Stimulated activated CD8-positive, alpha-beta memory T cell treated with anti-CD3 and anti-CD28 coated beads, Interleukin-7, amount 100 ng/mL, for 48 hours (primary cell): ENCODE measurements at places on chromosomes 2 and 18.

DNA sequence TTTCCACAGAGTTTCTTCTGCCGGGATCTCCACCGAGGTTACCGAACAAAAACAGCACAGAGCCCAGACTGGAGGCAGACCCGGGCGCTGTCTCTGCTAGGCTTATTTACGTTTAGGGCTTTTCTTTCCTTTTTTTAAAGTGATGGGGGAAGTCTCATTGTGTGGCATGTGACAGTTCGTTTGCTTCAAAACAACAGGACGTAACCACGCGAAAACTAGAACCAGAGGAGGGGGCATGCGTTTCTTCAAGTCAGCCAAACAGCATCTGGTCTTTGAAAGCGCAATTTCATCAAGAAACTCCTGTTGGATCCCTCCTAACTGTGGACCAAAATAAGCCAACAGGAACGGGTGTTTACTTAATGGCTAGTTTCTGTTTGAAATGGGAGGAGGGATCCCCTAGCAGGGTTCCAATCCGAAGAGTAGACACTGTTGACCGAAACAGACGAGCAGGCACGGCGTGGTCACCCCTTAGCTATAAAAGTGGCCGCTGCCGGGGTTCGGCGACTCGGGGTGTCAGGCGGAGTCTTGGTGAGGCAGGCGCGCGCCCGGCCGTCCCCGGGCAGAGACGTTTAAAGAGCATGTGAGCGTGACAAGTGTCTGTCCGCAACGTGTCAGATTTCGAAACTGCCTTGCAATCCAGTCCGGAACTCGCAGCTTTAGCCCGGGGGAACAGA is 997 bp upstream of the TGIF1 start:
- peak; percentile 80 for DNase-seq

DNA sequence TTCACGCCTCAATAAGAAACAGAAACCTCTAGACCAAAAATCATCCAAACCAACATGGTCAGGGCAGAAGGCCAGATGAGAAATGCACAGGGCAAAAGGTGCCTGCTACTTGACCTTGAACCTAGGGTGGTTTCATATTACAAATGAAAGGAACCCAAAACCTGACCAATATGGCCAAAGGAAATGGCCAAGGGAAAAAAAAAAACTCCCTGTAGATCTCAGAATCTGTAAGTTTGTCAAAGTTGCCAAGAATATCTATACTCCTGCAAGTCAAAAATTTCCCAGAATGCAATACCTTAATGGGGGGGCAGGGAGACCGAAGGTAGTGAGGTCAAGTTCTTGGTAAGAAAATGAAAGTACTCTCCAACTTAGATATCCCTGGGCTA is 47.2 kb downstream of the HIBCH start:
- no peak for DNase-seq

DNA sequence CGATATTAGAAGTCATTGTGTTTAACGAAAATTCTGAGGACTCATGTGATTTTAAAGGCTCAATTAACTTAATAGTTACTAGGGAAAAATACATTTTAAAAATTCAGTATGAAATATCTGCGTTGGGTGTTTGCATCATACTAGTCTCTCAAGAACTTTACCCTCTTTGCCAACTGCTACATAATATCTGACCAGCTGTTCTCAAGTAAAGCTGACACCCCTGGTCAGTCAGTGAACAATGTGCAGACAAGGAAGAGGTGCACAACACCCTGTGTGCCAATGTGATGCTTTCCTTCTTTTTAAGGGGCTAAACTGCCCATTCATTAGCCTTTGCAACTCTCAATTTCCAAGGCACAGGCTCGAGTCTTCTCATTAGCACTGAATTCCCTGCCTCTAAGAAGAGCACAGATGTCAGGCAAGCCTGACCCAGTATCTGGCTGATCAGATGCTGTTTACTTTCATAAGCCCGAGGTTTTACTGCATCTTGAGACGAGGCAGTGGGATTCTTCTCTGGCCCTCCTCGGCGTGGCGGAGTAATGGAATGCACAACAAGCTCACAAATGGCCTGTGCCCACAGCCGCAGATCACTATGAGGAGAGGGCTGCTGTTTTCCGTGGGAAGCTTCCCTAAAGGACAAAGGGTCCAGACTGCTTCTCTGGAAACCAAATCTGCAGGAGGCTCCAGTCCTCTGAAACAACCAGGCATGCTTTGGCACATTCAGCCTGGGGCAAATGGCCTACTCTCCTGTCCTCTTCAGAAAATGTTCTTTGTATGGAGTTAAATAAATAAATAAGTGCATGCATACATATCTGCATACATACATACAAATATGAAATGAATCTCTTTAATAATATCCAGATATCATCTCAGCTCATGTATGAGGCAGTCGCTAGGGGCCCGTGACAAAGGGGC is 240.3 kb downstream of the ZNF521 start:
- no peak for DNase-seq

DNA sequence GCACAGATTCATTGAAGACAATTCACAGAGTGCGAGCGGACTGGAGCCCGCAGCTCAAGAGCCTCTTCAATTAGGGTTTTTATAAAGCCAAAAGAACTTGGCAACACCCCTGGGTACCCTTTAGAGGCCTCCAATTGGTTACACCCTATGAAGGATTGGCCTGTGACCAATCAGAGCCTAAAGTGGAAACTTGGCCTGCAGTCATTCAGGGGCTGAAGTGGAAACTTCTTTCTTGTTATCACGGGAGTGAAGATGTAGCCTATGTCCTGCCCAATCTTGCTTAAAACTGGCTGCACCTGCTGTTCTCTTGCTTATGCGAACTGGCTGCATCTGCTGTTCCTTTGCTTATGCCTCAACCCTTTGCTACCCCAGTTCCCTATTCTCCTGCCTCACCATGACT is 1.8 kb upstream of the HJURP start:
- DNase-seq, result no peak

- DNase-seq, result no peak
Measured at GRCh38 chr2:203446071-203446481, 89.0 kb downstream of the RAPH1 start.

GRCh38 chr18:55500316-55501086 is 87.5 kb downstream of the TCF4 start:
- no peak for DNase-seq

DNA sequence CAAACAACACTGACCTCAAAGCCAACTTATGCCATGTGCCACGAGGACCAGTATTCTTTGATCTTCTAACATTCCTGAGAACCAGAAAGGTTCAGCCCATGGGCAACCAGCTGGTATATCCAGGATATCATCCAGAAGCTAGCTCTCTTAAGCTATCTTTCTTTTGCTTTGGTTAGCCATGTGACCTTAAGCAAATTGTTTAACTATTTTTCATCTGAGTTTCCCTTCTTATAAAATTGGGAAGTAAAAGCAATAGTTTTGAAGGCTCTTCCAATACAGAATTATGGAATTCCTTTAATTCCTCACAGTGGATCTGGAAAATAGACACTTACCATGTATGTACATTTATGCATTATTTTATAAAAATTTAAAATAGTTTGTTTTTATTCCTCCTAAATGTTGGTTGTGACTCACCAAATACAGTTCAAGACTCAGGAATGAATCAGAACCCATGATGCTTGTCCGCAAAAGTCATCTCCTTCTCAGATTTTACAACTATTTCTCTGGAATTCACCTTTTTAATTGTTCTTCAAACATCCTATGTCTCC is 435.7 kb downstream of the ZEB2 start:
- DNase-seq, result no peak

- no peak for DNase-seq
Measured at GRCh38 chr2:152560166-152560565, 157.1 kb downstream of the PRPF40A start.

- no peak for DNase-seq
Measured at GRCh38 chr18:73153271-73153670, 285.5 kb upstream of the NETO1 start.

DNA sequence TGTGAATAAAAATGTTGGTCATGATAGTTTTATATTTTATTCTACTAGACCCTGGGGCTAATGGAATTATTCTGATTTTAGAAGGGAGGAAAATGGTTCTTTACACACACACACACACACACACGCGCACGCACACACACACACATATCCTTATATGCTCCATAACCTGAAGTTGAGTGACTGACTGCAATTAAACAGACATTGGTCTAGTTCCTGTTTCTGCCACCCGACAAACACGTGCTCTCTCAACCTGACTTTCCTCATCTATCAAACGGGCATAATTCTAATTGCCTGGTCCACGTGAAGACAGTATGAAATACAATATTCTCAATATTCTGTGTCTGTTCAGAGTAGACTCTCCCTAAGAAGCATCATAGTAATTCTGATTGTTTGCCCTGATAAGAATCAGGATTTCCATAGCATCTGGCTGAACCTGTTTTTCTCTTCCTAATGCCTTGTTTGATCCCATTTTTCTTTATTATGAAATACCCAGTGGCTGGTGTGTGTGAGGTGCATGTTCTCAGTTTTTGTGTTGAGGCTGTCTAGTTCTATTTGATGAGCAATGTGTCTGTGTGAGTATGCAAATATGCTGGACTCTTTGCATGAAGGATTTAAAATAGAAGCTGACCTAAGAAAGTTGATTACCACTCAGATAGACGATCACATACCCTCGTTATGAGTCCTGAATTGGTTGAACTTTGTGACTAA is 51.0 kb downstream of the SETBP1 start:
- no peak for DNase-seq

GRCh38 chr2:142130111-142131009 is 456 bp downstream of the LRP1B start:
- no peak for DNase-seq

DNA sequence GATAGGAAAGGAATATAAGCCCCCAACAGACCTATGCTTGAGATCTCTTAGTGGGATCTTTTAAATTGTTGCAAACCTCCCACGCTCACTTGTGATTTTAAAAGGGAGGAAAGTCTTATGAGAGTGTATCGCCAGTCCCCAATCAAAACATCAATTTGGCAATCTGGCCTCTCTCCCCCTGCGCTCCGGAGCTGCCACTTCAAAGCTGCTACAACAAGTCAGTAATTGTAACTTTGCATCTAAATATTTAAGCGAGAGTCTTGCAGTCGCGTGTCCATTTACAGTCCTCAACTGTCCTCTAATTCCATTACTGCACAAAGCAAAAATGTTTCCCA is 8.4 kb downstream of the PAX3 start:
- DNase-seq, result no peak

- DNase-seq, result no peak
Measured at GRCh38 chr2:7429733-7430132, 512.5 kb downstream of the RNF144A start.

DNA sequence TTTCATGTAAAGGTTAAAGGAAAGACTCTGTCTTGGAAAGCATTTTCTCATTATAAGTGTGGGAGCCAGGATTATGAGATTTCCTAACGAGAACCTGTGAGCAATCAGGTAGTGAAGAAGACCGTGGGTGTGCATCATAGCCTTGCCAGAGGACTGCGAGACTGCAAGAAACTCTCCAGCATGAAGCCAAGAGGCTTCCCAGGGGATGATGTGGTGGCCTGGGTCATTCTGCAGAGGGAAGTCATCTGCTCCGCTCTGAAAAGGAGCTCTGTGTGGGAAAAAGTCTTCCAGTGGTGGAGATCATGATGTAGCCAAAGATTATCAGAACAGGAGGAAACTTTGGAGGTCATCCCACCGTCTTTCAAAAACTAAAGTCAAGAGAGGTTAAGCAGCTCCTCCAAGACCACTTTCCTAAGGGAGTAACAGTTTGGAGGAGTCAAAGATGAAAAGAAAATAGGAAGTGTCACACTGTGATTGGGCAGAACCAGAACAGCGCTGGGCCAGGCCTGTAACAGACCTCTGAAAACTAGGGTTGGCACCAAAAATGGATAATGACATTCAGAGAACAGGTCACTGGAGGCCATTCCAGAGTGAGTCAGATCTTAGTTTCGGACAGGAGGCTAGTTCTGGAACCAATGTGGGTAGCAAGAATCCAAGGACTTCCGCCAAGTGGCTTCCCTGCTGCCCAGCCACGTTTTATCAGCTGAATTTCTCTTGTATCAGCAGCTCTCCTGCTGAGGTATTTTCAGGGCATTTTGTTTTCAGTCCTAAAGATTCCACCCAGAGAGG is 113.0 kb downstream of the LRATD1 start:
- no peak for DNase-seq

- no peak for DNase-seq
Measured at GRCh38 chr18:77365667-77366066, 116.0 kb downstream of the GALR1 start.

GRCh38 chr18:79905993-79906392 is 45.5 kb downstream of the SLC66A2 start:
- DNase-seq, result no peak

DNA sequence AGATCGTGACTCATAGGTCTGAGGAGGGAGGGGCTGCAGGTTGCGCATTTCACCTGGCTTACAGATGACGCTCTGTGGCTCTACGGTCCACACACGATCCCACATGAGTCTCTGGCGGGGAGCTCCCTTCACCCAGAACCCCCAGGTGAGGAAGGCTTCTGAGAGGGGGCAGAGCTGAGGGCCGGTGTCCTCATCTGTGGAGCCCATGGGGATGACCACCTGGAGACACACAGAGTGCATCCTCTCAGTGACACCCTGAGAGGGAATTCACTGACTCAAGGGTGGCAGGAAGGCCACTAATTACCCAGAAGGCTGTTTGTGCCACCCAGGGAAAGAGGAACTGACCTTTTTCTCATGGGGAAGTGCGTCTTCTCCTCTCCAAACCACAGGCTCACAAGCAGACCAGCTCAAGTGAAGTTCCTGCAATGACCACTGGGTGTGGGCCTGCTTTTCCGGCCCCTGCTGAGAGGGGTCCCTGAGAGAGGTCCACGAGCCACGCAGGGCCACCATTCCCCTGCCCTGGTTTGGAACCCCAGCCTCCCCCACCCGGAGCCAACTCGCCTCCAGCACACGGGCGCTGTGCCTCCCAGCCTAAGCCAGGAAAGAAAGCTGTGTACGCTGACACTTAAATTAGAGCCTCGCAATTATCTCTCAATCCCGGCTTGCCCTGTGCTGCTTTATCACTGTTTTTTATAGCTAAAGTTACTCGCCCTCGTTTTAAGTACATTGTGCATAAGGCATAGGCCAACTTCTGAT is 114.1 kb downstream of the BCL11A start:
- DNase-seq, result no peak

DNA sequence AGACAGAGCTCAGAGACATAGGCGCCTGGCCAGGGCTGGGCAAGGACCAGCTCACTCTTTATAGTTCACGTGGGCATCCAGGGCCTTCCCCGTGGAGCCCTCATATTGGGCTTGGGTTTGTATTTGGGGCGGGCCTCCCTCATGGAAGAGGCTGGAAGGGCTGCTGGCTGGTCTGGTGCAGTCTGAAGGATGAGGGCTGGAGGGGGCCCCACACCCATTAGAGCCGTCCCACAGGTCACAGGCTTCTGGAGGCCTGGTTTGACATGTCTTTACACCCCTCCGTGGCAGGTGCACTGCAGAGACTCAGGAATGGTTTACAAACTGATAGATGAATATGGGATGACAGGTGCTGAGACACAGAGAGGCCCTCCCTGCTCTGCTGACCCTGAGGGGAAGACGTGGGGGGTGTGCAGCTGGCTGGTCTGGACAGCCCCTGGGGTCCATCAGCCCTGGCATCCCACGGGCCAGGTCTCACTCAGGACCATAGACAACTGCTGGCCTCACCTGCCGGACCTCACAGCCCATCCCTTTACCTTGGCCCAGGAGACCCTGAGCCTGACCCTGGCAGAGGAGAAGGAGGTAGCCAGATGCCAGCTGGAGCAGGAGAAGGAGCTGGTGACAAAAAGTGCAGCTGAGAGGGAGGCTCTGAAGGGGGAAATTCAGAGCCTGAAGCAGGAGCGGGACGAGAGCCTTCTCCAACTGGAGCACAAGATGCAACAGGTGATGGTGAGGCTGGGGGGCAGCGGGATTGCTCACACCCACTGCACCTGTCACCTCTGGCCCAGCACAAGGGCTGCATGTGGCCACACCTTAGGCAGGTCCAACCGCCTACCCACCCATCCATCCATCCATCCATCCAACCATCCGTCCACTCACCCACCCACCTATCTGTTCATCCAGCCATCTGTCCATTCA is 43.9 kb downstream of the CROCC2 start:
- DNase-seq, result no peak
